Cerebellum (tissue), 4 donors: ENCODE measurements at places on chromosomes 7 and 10.

GRCh38 chr7:18846765-18847215 lies 270.6 kb downstream of the TWIST1 start:
- no peak for DNase-seq

DNA sequence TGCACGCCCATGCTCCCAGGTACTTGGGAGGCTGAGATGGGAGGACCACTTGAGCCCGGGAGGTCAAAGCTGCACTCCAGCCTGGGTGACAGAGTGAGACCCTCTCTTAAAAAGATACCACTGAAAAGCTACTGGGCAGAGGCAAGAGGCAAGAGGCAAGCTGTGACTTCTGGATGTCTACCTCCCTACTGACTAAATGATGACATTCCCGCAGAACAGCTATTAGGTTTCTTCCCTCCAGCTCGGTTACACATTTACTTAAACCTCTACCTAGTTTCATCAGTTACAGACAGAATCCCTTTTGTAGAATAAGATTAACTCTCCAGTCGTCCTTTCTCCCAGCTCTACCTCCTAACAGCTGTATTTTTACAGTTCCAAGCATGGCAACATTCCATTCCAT lies 21.2 kb downstream of the RHEB start:
- no peak for DNase-seq

GRCh38 chr10:1893941-1894340 lies 156.6 kb upstream of the ADARB2 start:
- DNase-seq: no peak

- DNase-seq: peak; percentile 8
These were observed 153.1 kb upstream of the MEOX2 start for GRCh38 chr7:15839416-15840100.

DNA sequence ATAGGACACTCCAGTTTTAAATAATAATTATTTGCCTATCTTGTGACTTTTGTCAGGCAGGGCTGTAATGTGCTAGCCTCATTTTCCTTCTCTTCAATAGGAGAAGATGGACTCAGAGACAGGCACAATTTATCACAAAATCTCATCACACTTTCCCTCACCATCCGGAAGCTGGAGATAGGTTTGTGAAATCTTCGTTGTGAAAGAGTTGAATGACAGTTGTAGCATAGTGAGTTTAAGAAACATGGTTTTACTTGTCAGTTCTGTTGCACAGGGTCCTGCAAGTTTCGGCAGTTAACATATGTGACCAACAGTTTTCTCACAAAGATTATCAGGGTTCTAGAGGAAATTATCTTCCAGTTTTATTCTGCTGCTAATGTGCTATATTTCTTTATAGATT lies 37.7 kb upstream of the MAP3K8 start:
- no peak for DNase-seq

DNA sequence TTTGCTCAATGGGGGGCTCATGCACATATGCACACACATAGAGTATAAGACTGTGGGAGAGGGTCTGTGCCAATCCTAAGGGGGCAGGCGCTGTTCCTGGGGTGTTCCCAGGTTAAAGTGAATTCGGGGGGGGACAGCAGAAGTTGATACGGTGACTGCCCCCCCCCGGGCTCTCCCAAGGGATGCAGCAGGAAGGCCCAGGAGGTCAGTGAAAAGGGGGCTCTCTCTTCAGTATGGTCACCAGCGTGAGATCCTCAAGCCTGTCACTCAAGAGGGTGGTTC lies 32.4 kb downstream of the SPDYE6 start:
- DNase-seq: no peak

DNA sequence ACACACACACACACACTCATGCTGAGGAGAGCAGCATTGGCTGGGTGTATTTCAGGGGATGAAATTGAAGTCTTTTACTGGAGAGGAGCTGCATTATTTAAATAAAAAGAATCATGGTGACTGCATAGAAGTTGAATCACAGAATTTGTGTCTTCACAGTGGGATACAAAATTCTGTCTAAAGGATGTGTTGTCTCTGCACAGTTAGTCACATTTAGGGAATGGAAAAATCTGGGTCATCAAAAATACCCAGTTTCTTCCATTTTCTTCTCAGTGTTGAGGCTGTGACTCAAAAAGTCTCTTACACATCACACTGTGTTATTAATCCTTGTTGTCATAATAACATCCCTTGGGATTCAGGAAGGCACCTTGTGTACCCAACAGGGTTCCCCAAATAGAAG lies 10.9 kb downstream of the PAPSS2 start:
- DNase-seq: no peak

DNA sequence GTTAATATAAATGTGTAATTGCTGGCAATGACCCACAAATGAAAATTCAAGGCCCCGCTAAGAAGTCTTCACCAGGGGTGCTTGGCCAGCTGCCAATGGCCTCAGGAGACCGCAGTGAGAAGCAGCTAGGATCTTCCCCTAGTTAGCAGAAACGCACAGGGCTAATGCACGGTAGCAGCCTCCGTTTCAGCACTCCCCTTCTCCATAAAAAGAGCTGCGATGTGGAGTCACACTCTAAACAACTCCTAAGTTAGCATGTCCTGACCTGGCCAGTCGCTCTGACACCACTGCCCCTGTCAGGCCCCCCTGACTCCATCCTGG lies 139.0 kb downstream of the SEPTIN14 start:
- DNase-seq: no peak

DNA sequence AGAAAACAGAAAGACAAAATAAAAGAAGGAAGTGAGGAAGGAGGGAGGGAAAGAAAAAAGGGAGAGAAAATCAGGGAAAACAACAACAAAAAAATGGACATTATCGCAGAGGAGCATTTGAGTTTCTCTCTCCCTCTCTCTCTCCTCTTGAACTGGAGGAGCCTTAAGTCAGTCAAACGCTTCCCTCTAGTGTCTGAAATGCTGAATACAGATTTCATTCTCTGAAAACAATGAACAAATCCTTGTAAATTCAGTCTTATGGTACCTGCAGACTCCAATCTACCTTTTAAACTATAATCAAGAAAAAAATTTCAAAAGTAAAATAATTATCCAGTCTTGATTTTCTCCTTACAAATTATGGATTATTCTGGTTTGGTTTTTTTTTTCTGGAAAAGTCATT lies 89.2 kb upstream of the PFKP start:
- DNase-seq: peak; percentile 58

GRCh38 chr10:12348870-12349628 lies at the start of gene CAMK1D:
Gene CAMK1D (plus strand): TSS chr10:12349547.
- peak; percentile 88 for DNase-seq

DNA sequence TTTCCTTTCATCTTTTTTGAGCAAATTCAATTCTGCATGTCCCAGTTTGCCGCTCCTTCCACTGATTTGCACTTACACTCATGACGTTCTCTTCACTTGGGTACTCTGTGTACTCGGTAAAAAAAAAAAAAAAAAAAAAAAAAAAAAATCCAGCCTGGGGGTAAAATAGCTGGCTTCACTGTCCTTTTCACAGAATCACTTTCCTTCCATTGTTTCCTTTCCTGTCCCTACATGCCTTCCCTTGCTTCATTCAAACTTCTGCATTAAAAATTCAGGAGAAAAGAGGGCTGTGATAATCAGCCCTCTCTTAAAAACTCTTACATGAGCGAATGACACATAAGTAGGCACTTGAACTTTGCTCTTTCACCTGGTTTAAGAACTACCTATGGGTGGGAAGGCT lies 8.7 kb downstream of the ANKRD1 start:
- DNase-seq: no peak

- DNase-seq: no peak
These were observed 43.4 kb upstream of the ADO start for GRCh38 chr10:62761115-62761514.

GRCh38 chr7:85023066-85023712 lies 163.7 kb downstream of the SEMA3D start:
- DNase-seq: peak; percentile 8

DNA sequence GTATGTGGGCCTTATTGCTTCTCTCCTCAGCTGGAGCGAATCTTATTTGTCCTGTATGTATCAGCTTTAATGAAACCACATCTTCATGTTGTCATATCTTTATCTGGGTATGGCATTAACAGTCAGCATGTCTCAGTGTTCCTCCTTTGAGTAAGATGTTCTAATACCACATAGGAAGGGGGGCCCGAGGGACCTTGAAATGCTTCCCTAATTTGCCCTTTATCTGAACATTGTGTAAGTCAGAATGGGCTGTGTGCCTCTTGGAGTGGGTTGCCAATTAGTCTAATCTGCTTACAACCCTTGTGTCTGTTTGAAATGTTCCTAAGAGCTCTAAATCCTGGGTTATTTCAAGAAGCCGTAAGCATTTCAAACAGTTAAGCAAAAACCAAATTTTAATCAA lies 623.8 kb downstream of the SUGCT start:
- no peak for DNase-seq

GRCh38 chr10:106708506-106708905 lies 456.0 kb downstream of the SORCS1 start:
- no peak for DNase-seq

DNA sequence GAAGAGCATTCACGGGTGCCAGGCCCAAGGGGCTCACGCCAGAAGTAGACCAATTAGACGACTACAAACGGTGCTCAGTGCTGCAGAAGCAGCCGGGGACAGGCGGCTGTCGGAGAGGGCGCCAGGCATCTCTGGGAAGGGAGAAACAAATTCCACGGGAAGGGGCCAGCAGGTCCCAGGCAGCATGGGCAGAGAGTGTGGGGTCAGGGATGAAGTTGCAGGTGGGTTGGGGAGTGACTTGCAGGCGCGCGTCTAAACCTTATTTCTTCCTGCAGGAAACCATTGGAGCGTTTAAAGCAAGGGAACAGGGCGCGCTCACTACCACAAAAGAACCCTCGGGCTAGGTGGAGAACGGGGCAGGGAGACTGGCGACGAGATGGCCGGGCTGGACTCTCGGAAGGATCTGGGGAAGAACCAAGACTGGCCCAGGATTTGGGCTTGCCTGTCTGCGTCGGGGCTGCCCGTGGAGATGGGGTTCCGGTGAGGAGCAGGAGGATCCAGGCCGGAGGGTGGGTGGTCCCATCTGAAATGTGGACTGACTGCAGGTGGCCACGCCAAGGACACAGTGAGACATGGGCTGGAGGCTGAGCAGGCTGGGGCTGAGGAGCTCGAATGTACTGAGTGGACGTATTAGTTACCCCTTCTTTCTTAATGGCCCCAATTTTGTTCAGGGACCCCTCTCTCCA lies 116.3 kb upstream of the DIP2C start:
- DNase-seq: no peak

GRCh38 chr10:55631071-55631654 lies 729.9 kb downstream of the ZWINT start:
- DNase-seq: no peak

- DNase-seq: no peak
These were observed 473.1 kb downstream of the NXPH1 start for GRCh38 chr7:8906396-8907075.

GRCh38 chr7:68724965-68725364 lies 873.3 kb upstream of the AUTS2 start:
- DNase-seq: no peak

DNA sequence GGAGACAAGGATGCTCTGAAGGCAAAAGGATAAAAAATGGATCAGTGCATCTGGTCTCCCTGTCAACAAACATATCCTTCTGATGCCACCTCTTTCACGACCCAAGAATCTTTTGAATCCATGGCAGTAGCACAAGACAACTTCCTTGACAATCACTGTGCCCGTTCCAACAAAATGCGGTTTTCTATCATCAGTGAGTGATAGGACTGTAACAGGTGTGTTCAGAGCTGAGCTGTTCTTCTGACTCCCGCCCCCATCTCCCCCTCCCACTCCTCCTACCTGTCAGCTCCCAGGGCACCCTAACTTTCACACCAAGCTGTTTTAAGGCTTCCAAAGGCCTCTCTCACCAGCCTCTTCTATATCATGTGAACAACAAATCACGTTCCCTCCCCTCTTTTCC lies 74.8 kb downstream of the PARD3 start:
- DNase-seq: no peak

GRCh38 chr10:106440355-106440754 lies 724.2 kb downstream of the SORCS1 start:
- no peak for DNase-seq

- no peak for DNase-seq
These were observed 32.6 kb downstream of the STRIP2 start for GRCh38 chr7:129466796-129467195.

- DNase-seq: no peak
These were observed 7.0 kb downstream of the NAPEPLD start for GRCh38 chr7:103141753-103142404.

GRCh38 chr7:25246306-25246705 lies 18.0 kb upstream of the NPVF start:
- DNase-seq: no peak

- DNase-seq: no peak
These were observed 116.2 kb downstream of the SH3PXD2A start for GRCh38 chr10:103739039-103739764.

DNA sequence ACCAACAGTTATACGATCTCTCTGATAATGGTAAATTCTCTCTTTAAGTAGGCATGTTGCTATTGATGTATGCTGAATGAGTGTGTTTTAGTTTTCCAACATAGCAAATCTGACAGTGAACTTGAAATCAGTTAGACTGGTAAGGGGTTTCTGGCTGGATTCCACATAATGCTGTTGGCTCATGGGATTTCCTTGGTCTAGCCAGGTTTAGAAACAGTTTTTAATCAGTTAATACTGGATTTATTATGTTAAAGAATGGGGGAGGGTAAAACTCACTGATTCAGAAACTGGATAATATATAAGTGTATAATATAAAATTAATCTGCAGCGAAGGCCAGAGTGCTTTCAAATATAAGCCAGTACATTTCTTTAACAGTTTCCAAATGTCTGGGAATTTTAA lies 55.6 kb downstream of the PCDH15 start:
- DNase-seq: no peak

- peak; percentile 35 for DNase-seq
These were observed 175.0 kb downstream of the CTNNA3 start for GRCh38 chr10:67520924-67521520.

DNA sequence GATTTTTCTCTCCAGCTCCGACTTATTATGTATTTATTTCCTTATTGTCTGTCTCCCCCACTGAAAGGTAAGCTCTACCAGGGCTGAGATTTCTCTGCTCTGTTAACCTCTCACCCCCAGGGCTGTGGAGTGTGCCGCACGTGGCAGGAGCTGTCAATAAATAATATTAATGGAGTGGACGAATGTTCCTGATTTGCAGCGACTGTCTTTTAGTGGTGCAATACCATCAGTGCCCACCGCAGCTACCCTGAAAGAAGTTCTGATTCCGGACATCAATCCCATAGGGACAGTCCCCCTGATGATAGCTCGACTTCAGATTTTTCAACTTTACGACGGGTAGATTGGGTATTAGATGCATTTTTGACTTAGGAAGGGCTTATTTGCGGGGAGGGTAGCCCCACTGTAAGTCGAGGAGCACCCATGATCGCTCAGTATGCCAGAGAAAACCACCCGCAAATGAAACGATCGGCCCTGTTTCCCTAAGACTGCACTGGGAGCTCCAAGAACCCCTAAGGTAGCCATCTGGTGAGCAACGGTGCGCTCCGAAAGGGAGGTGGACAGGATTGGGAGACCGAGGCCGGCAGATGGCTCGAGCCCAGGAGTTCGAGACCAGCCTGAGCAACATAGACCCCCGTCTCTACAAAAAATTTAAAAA lies 986 bp upstream of the PPP2R2D start:
- no peak for DNase-seq

GRCh38 chr7:73359746-73360375 lies 31.9 kb downstream of the FKBP6 start:
- no peak for DNase-seq

GRCh38 chr10:52636874-52637273 lies 135.7 kb downstream of the MBL2 start:
- no peak for DNase-seq

GRCh38 chr7:157444011-157444842 lies 107.4 kb downstream of the DNAJB6 start:
- DNase-seq: no peak

- DNase-seq: no peak
These were observed 176.3 kb upstream of the ZNF32 start for GRCh38 chr10:43824934-43825333.

- DNase-seq: no peak
These were observed 2.6 kb upstream of the DNTT start for GRCh38 chr10:96301616-96302015.
